Glutamatergic neuron (in vitro differentiated cells): ENCODE measurements at places on chromosomes 13 and 19.

GRCh38 chr19:19554074-19555023 is 16.3 kb downstream of the CILP2 start:
- peak; percentile 80 for DNase-seq

- DNase-seq: no peak
Measured at GRCh38 chr13:33125821-33126570, 109.8 kb downstream of the KL start.

DNA sequence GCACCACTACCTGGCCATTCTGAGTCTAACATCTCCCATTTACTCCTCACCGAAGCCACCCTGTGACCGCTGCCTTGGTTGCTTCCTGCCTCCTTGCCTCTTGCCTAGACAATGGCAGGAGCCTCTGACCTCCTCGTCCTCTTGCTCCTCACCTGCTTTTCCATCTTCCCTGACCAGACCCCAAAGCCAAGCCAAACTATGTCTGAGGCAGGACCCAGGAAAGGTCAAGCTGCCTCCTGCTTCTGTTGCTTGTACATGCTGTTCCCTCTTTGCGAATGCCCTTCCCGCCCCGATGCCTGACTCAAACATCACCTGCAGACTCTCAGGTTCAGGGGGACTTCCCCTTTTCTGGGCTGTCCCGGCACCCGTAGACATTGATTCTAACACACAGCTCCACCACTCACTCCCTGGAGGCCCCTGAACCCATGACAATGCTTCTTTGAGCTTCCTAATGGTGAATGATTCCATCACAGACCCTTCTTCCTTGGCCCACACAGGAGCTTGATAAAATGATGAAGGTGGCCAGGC is 60.8 kb downstream of the F2RL3 start:
- DNase-seq: no peak

- no peak for DNase-seq
Measured at GRCh38 chr19:32652894-32653598, 21.9 kb downstream of the ANKRD27 start.

DNA sequence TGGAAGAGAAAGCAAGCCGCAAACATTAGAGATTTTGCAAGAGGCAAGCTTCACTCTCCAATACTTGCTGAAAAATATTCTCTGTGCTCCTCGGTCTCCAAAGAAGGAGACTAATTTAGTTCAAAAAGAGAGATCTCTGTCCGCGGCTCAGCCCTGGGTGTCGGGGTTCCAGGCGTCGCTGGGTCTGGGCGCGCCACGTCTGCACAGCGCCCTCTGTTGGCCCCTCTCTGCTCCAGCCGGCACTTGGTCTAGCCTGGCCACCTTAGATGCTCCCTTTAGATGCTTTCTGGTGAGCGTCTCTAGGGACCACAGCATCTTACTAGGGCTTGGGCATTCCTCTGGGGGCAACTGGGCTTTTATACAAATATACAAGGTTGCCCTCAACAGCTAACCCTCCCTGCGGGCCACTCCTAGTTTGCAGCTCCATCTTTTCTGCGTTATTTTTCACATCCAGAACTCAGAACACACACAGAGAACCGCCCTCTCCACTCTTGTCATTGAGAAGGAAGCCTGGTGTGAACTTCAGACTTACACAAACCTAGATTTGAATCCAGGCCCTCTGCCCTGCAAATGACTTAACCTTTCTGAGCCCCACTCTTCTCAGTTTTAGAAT is 78.3 kb downstream of the CYSLTR2 start:
- DNase-seq: peak; percentile 59

GRCh38 chr13:106505732-106506131 is 29.7 kb downstream of the EFNB2 start:
- DNase-seq: no peak

GRCh38 chr13:97005625-97006262 is 11.5 kb upstream of the OXGR1 start:
- DNase-seq: no peak

GRCh38 chr19:12779162-12779993 is 4.0 kb upstream of the HOOK2 start:
- peak; percentile 47 for DNase-seq

DNA sequence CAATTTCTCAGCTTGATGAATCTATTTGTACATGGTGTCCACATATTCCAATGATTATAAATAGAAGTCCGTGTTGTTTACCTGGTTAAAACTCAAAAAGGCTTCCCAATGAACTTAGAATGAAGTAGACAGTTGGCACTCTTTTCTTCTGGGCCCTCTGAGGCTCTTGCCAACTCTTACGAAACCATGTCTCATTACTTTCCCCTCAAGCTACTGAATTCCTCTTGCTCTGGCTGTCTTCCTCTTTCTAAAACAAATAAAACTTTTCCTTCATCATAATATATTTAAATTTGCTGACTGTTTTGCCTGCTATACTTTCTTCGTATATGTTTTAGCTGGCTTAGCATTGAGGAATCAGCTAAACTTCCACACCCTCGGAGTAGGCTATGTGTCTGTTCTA is 139.7 kb downstream of the SLITRK6 start:
- DNase-seq: no peak

- no peak for DNase-seq
Measured at GRCh38 chr19:55265723-55266386, 7.0 kb upstream of the PPP6R1 start.

GRCh38 chr13:46131705-46132104 is 26.9 kb upstream of the CPB2 start:
- no peak for DNase-seq

- no peak for DNase-seq
Measured at GRCh38 chr19:19067276-19068072, 3.7 kb downstream of the SLC25A42 start.

DNA sequence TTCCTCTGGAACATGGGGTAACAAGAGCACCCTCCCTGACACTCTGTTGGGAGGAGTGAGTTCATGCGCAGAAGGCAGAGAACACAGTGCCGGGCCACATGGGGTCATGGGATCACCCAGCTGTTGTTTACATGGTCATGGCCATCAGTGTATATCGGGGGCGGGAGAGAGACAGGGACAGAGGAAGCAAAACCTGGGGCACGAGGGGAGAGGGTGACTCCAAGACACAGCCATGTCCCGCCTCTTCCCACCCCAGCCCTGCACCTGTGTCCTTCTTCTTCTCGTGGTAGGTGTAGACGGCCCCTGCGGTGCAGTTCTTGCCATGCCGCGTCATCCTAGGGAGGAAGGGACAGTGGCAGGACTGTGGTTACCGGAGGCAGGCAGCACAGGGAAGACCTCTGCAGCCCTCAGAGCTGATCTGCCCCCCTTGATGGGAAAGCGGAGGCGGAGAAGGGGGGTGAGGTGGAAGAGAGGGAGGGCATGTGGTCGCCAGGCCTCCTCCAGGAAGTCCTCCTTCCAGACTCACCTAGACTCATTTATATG is 19.9 kb downstream of the NOSIP start:
- no peak for DNase-seq

- no peak for DNase-seq
Measured at GRCh38 chr19:6062274-6062673, 48.0 kb downstream of the RFX2 start.
